Activated CD8-positive, alpha-beta memory T cell treated with anti-CD3 and anti-CD28 coated beads for 1 hour (primary cell): ENCODE measurements at places on chromosomes 2 and 18.

DNA sequence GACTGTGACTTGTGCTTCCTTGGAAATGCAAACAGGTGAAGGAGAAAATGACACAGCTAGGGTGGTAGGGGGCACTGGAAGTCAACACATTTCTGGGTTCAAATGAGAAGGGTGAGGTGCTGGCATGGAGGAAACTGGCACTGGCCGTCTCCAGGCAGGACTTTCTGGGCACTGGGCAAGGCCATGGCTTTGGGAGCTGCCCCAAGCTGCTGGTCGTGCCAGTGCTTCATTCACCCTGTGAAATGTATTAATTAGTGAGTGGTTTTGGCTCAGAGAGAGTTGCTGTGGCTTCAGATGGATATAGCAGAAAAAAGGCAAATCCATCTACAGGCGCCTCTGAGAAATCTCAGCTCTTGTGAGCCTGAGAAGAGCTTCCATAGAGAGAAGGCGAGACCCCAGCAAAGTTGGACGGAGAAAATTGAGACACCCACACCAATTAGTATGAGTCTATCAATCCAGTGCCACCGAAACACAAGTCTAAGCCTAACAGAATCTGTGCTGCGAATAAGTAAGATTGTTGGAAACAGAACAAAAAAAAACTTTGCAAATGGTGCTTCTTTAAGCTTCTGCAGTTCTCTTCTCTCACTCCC lies 202.1 kb upstream of the TNP1 start:
- no peak for DNase-seq

DNA sequence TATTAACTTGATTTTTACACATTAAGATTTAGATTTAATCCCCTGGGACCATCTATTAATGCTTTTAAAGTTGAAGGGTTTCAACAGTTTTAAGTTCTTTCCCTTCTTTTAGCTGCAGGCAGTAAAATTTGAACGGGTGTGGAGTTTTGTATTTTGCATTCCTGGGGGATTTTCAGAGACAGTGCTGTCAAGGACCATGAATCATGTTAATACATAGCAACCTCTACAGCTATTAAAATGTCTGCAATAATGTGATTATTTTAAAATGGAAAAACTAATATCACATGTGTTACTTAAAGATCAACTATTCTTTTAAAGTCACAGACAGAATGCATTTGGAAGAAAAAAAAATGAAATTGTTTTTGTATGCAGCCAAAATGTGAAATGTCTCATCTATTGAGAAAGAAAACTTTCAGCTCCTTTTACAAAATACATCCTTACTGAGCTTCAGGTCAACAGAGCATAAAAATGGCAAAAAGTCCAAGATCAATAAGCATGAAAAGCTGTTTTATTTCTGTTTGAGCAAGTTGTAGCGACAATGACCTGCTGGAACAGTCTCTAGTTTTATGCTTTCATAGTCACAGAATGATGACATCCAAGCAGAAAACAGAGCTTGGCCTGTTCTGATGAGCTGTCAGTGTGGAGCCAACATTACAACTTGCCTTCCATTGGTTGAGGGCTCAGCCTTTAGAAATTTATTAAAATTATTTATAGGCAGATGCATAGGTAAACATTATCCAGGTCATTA lies 21.6 kb upstream of the ZNF521 start:
- DNase-seq = no peak

DNA sequence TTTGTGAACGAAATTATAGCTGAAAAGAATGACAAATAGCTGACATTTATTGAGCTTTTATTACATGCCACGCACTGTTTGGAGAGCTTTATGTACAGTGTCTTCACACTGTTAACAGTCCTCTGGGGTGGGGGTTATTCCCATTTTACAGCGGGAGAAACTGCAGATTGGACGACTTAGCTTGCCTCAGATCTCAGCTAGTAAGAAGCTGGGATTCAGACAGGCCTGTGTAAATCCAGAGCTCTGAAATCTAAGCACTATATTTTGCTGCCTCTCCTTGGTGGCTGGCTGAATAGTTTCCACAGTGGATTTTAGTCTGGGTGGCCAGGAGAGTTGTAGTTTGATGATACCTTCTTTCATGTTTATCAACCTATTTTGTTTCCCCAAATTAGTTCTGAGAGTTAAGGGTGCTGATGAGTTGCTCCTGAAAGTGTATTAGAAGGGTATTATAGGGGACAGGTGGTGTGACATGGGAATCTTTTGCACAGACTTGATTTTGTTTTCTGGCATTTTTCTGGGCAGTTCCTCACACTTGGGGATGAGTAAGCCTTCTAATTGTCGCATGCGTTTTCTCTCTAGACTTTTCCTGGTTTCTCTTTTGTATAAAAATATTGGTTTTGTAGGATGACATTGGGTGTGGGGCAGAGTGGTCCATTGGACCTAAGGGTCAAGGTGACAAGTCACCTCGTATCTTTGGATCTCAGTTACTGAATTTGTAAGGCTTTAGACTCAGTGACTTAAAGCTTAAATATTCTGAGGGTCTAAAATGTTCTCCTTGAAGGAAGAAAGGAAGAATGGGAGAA lies 1.5 kb downstream of the ACSL3 start:
- DNase-seq = no peak

DNA sequence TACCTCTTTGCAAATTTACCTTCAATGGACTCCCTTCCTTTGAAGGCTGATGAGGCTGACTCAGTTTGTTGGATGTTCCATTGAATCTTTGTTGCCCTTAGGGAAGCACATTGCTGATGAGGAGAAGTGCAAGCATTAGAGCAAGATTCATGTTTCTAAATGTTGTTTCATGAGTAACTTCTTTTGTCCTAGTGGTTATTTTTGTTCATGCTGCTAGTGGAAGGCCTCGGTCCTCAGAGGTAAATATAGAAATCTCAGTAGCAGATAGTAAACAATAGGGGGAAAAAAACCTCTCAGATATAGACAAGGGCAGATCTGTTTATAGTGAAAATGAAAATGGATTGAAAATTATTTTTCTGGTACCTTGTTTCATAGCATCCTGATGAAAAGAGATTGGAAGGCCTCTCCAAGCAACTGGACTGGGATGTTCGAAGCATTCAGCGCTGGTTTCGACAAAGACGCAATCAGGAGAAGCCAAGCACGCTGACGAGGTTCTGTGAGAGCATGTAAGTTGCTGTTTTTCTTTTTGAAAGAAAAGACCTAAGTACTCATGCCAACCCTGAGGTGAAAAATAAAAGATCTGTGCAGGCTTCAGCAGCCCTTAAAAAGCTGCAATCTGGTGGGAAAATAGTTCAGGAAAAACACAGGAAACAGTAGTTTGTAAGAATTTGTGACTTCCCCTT lies 104.9 kb downstream of the CERS6 start:
- no peak for DNase-seq

GRCh38 chr2:234679741-234680687 lies 183.1 kb upstream of the ARL4C start:
- DNase-seq = no peak

- DNase-seq = no peak
Measured at GRCh38 chr2:62177392-62178049, 18.4 kb upstream of the B3GNT2 start.

DNA sequence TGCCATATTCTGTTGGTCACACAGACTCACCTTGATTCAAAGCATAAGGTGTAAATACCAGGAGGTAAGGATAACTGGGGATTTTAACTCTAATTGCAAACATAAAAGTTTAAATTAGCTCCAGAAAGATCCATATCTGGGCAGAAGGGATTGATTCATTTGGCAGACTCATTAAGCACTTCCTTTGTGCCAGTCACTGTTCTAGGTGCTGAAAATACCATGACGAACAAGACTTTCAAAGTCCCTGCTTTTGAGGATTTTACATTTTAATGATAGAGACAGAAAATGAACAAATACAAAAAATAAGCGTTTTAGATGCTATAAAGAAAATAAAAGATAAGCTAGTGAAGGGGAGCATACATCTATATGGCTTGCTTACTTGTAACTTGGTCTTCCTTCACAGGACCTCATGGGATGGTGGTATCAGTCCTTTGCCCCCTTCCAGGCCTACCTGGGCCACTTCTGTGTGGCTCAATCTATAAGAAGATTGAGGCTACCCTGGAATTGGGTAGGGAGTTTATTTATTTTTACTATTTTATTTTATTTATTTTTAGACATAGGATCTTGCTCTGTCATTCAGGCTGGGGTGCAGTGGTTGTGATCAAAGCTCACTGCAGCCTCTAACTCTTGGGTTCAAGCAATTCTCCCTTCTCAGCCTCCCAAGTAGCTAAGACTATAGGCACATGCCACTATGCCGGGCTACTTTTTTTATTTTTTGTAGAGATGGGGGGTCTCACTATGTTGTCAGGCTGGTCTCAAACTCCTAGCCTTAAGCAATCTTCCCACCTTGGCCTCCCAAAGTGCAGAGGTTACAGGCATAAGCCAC lies 212.8 kb downstream of the MYCN start:
- no peak for DNase-seq

- no peak for DNase-seq
Measured at GRCh38 chr2:229252280-229252679, 18.8 kb downstream of the PID1 start.

- DNase-seq = no peak
Measured at GRCh38 chr2:194545978-194546377, 1111.0 kb upstream of the SLC39A10 start.

DNA sequence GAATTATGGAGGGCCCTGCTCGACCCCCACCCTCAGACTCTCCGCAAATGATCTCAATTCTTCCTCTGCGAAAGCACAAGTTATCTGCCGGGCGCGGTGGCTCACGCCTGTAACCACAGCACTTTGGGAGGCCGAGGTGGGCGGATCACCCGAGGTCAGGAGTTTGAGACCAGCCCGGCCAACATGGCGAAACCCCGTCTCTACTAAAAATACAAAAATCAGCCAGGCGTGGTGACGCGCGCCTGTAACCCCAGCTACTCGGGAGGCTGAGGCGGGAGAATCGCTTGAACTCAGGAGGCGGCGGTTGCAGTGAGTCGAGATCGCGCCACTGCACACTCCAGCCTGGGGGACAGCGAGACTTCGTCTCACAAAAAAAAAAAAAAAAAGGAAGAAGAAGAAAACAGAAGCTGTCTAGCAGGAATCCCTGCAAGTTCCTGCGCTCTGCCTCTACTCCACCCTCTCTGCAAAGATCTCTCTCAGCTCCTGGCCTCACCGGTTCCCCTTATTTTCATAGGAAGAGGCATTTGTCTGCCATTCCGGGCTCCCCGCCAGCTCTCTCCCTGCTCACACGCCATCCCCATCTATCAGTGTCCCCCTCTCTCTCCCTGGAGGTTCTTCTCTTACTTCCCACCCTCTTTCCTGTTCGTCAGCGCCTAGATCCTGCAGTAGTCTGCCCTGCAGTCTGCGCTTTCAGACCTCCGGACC lies 13.5 kb upstream of the COLEC12 start:
- no peak for DNase-seq

- no peak for DNase-seq
Measured at GRCh38 chr2:9191041-9191481, 15.6 kb upstream of the ASAP2 start.

DNA sequence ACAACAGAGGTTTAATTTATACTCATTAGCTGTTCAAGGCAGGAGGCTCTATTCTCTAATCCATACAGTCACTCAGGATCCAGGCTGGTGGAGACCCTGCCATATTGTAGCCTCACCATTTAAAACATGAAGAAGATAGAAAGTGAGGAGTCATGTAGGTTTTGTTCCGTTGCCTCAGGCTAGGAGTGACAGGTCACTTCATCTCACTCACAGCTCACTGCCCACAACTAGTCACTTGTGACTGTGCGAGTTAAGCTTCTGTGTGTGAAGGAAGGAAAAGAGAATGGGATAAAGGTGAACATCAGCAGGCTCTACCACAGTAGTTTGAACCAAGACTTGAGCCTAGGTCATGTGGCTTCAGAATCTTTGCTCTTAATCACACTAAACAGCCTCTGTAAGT lies 9.0 kb upstream of the IGFBP2 start:
- no peak for DNase-seq

DNA sequence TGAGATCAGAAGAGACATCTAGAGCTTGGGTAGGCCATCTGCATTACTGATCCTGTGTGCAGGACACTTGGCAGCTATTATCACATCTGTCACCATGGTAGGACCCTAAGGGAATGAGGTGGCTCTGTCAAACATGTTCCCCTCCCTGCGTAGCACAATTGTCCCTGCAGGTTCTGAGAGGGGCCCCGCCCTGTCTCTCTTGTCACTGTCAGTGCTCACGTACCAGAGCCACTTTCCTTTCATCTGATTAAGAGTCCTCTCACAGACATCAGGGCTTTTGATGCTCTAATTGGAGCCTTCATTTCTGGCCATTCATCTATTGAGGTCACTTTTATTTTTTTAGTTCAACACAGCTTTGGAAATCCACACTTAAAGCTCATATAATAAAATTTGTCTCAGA lies 38.5 kb downstream of the NEB start:
- DNase-seq = no peak

DNA sequence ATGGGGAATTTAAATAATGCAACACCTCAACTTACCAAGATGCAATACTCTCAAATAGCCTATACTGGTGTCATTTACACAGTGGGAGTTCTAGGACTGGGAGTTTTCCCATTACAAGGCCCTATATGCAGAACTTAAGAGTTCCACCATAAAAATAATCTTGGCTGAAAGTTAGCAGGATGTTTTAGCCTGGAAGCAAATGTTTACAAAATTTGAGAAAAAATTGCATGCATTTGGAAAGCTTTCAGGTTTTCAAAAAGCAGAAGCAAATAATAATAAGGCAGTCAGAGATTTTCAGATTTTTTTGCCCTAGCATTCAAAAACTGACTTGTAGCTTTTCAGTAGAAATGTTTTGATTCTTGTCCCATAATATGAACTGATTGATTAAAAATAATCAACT lies 397.3 kb downstream of the ARHGAP15 start:
- no peak for DNase-seq

DNA sequence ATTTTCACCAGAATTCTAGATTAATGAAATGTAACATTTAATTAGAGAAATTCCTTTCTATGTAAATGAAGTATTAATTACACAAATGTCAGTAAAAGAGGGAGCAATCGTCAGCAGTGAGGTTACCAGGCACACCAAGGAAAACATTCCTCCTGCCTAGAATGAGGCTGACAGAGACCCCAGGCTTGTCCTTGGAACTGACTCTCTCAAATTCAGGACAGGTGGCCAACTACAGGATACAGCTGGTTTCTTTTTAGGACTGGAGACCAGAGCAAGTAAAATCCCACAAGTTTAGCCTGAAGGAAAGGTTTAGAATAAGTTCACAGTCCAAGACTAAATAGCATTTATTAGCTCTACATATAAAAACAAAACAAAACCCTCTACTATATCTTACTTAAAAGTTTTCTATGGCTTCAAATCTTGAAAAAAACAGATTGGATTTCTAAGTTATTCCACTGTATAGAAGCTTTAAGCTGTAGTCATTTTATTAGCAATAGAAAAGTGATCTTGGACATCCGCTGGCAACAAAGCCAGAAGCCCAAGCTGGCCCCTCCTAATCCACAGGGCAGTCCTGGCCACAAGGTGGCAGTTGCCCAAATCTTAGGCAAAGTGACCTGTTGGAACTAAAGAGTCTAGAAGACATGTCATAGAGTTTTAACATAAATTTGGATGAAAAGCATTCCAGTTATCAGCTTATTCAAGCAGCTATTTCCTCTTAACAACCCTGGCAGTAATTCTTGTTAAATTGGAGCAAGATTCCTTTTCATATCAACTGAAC lies 81.0 kb downstream of the SP3 start:
- no peak for DNase-seq

- no peak for DNase-seq
Measured at GRCh38 chr18:56067214-56067894, 479.4 kb upstream of the TCF4 start.

- DNase-seq = no peak
Measured at GRCh38 chr2:38533757-38534545, 68.8 kb downstream of the HNRNPLL start.
